ENCODE measurements at places on chromosomes 13 and 19. TPM values are rescaled to one million over a fixed set of nuclear protein-coding genes. Genes with fewer than 3 reads are reported as not detected.

MTUS2 gene
- 0.57 TPM for total RNA-seq

WDR62 gene
- total RNA-seq = 1.1 TPM

LGALS14 gene
- not detected for total RNA-seq

TMIGD2 gene
- total RNA-seq = 0.38 TPM

APC2 gene
- not detected for total RNA-seq

HCST gene
- total RNA-seq = not detected

MATK gene
- total RNA-seq = 4.4 TPM

B3GNT3 gene
- total RNA-seq = 11.6 TPM

ATP8B3 gene
- total RNA-seq = 0.57 TPM

PODNL1 gene
- 2.3 TPM for total RNA-seq

MEIOSIN gene
- total RNA-seq = not detected

VSTM2B gene
- total RNA-seq = not detected

ZNF526 gene
- 4.0 TPM for total RNA-seq

CALR3 gene
- not detected for total RNA-seq

HSPB6 gene
- 1.7 TPM for total RNA-seq

C19orf44 gene
- 10.0 TPM for total RNA-seq

SIGLEC9 gene
- total RNA-seq = 4.4 TPM

LPAR2 gene
- total RNA-seq = 13.1 TPM

LSR gene
- total RNA-seq = 113 TPM

ADGRE3 gene
- total RNA-seq = not detected

ACER1 gene
- 8.1 TPM for total RNA-seq

WDR87 gene
- total RNA-seq = not detected

LILRB5 gene
- total RNA-seq = not detected

FAM98C gene
- total RNA-seq = 21.7 TPM

SMIM17 gene
- 0.87 TPM for total RNA-seq

TICAM1 gene
- 28.7 TPM for total RNA-seq

BEST2 gene
- 0.27 TPM for total RNA-seq

PLEKHJ1 gene
- 56.5 TPM for total RNA-seq

RAB20 gene
- total RNA-seq = 7.2 TPM

KIR2DL1 gene
- not detected for total RNA-seq

KLK4 gene
- not detected for total RNA-seq

CBLC gene
- total RNA-seq = 26.9 TPM

ONECUT3 gene
- not detected for total RNA-seq

ZBTB32 gene
- not detected for total RNA-seq

AMER2 gene
- not detected for total RNA-seq

SERPINE3 gene
- not detected for total RNA-seq

ISOC2 gene
- 98.1 TPM for total RNA-seq

CACNG6 gene
- not detected for total RNA-seq

UCHL3 gene
- total RNA-seq = 64.6 TPM

ZNF154 gene
- total RNA-seq = 2.5 TPM

DDX49 gene
- total RNA-seq = 53.8 TPM

ZNF441 gene
- 5.7 TPM for total RNA-seq

PRODH2 gene
- not detected for total RNA-seq

CRX gene
- not detected for total RNA-seq

APLP1 gene
- total RNA-seq = 1.7 TPM

SYCN gene
- not detected for total RNA-seq

GJA3 gene
- total RNA-seq = 0.45 TPM

PSG4 gene
- total RNA-seq = not detected

GAS6 gene
- total RNA-seq = 43.0 TPM

KLK14 gene
- total RNA-seq = 0.66 TPM

ZIK1 gene
- total RNA-seq = 0.38 TPM

IGFL3 gene
- total RNA-seq = not detected

ANKRD10 gene
- total RNA-seq = 19.3 TPM

FCAR gene
- not detected for total RNA-seq

CGB5 gene
- total RNA-seq = not detected

HPN gene
- not detected for total RNA-seq

ACP7 gene
- 0.19 TPM for total RNA-seq

Measured in esophagus squamous epithelium (tissue), 5 donors.